ENCODE measurements at places on chromosomes 2 and 18. TPM values are rescaled to one million over a fixed set of nuclear protein-coding genes. Genes with fewer than 3 reads are reported as not detected.

MCFD2 gene
- total RNA-seq = 88.7 TPM

MOB1A gene
- total RNA-seq = 79.7 TPM

GRCh38 chr18:64110692-64111480 is 38.0 kb downstream of the LINC00305 start:
- no peak for DNase-seq

GRCh38 chr2:191451116-191451515 is 205.9 kb downstream of the MYO1B start:
- DNase-seq = no peak

- DNase-seq = no peak
Measured at GRCh38 chr2:24930768-24931167, 10.7 kb upstream of the ADCY3 start.

GRCh38 chr2:59249441-59250306 is 1008.5 kb upstream of the FANCL start:
- no peak for DNase-seq

GRCh38 chr18:1392046-1392445 is 487.4 kb downstream of the ADCYAP1 start:
- no peak for DNase-seq

- DNase-seq = no peak
Measured at GRCh38 chr18:54717673-54718407, 110.4 kb upstream of the RAB27B start.
